ENCODE measurements at places on chromosomes 7 and 10.

DNA sequence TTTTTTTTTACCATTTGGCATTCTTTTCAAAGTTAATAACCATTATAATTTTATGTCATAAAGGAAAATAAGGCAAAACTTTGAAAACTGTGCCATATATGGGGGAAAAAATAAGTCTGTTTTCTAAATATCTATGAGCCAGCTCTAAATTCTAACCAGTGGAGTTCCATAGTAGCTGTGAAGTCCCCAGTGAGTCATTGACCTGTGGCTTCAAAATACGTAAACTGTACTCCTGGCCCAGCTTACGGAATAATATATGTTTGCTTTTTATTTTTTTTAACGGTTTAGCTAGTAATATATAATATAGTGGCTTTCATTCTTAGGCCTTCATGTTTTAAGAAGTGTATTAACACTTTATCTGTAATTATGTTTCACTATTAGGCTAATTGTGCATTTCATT, 20.5 kb downstream of the ZRANB1 start:
- DNase-seq, result no peak

GRCh38 chr10:3248526-3249306, 76.1 kb upstream of the PITRM1 start:
- DNase-seq, result no peak

- DNase-seq, result no peak
Observed at GRCh38 chr7:40192036-40192435, 57.2 kb downstream of the SUGCT start.

DNA sequence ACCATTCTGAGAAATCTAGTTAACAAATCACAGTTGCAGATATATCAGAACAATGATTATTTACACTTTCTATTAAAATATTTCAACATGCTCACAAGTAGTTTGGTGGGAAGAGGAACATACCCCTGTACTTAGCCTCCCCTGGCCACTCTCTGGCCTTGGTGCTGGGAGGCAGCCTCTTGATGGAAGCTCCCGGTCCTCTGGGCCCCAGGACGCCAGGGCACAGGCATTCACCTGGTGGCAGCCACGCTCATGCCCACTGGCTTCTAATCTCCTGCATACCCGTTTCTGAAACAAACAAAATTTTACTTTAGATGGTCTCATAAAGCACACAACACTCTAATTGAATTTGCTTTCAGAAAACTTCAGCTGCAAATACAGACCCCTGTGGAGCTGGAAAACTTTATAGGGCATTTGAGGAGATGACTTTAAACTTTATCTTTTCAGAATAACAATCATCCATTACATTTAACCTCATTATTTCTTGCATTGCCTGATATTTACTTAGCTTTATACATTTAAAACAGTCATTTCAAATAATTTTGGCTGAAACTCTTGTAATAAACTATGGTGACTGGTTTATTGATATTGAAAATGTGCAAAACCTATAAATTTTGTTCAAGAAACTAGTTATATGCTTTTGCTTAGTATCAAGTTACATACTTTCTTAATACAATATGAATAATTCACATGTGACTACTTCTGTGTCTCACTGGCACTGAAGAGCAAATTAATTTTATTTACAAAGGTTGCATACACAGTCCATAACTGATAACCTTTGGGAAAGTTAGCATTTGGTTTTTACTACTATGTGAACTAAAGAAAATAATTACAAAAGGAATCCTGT, 30.8 kb downstream of the C10orf143 start:
- DNase-seq, result no peak

- no peak for DNase-seq
Observed at GRCh38 chr10:12194752-12195271, 879 bp downstream of the NUDT5 start.

DNA sequence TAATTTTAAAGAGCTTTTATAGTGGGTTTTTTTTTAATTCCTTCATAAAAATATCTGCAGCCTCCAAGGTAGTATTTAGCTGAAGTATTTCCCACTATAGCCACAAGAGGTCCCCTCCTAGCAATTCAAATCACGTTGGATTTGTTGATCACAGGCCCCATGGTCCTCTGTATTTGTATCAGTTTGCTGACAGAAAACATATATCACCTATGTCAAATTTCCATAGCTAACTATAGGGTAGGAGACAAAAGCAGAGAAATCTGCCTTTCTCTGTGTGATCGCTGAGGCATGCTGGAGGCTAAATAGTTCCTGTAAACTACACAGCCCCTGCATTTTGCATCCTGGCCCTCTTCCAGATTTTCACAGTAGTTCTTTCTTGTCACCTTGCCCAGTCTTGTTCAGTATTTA, 1.7 kb upstream of the CTNNA3 start:
- DNase-seq, result no peak

- no peak for DNase-seq
Observed at GRCh38 chr7:40003597-40003996, 53.5 kb downstream of the CDK13 start.

DNA sequence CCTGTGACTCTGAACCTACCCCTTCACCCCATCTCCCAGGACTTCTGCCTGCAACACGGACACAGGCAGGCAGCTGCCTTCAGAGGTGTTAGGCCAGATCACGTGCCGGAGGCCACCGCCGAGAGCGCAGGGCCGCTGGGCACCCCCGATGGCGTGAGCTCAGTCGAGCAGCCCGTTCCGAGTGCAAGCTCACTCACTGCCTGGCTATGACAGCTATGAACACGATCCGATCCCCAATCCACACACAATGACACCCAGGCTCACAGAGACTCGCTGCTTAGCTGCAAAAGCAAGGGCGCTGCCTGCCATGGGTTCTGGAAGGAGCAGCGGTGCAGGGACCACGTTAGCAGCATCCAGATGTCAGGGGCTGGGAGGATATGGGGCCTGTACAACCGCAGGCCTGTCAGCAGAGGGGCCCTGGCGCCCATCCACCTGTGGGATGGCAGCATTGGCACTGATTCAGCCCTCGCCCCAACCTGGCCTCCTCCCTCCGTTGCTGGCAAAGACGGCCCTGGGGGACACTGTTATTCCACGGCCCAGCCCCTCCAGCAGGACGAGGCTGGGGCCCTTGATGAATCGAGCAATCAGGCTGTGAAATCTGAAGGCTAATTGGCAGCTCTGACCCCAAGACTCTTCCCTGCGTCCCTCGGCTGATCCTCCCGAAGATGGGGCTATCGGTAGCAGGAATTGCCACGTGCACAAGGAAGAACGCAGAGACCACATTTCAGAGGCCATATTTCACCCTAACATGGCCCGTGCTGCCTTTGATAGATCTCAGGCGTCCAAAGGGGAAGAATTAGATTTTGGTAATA, 230.1 kb downstream of the ELFN1 start:
- DNase-seq, result no peak

DNA sequence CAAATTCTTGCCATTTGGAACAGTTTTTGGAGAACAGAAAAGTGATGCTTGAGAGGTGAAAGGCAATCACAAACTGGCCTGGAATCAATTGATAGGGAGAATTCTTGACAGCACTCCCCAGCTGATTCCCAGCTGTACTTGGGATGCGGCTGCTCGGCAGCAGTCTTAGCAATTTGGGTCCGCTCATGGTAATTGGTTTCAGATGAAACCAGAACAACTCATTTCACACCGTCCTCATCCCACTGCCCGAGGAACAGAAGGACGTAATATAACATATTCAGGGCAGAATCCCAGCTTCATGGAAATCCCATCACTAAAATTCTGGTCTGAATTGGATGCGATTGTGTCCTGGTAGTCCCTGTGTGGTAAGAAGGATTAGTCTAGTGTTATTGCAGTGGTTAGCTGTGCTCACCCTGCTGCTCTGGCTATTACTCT, 223.3 kb upstream of the FERD3L start:
- DNase-seq, result no peak

DNA sequence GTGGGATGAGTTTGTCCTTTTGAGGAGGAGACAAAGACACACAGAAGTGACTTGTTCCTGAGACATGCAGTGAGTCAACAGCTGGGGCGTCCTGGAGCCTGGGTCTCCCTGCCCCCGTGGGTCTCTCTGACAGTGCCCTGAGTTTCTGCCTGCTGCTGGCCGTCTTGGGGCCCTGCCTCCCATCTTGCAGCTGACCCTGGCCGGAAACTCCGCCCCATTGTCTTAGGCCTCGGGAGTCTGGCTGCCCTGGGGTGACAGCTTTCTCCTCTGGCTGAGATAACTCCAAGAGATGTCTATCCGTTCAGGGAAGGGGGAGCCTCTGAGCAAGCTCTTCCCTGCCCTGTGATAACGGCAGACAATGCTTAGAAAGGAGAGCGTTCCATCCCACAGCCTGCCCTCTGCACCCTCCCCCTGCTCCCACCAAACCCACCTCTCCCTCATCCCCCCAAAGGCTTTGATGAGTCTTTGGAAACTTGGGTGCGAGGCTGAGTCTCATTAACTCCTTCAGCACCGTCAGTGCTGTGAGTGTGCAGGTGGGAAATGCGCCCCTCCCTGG, 69.5 kb upstream of the PODXL start:
- no peak for DNase-seq

GRCh38 chr7:126040114-126041045, 1110.8 kb upstream of the POT1 start:
- no peak for DNase-seq

DNA sequence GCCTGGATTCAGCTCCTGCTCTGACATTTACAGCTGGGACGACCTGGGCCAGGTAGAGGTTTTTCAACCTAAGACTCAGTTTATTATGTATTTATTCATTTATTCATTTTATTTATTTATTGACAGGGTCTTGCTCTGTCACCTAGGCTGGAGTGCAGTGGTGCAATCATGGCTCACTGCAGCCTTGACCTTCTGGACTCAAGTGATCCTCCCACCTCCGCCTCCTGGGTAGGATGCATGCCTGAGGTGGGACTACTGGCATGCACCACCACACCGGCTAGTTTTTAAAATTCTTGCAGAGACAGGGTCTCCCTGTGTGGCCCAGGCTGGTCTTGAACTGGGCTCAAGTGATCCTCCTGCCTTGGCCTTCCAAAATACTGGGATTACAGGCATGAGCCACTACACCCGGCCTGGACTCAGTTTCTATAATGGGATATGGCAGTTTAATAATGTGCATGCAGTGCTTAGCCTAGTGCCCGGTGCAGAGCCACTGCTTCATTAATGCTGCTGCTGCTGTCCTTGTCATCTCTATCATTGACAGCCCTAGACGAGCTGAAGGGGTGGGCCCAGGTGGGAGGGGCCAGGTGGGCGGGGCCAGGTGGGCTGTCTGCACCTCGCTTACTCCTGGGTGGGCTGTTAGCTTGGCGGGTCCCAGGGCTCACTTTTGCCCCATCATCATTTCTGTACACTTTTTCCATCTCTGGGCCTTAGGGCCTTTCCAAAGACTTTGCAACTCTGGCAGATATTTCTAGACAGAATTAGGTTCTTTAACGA, 92.6 kb downstream of the LHPP start:
- DNase-seq, result no peak

DNA sequence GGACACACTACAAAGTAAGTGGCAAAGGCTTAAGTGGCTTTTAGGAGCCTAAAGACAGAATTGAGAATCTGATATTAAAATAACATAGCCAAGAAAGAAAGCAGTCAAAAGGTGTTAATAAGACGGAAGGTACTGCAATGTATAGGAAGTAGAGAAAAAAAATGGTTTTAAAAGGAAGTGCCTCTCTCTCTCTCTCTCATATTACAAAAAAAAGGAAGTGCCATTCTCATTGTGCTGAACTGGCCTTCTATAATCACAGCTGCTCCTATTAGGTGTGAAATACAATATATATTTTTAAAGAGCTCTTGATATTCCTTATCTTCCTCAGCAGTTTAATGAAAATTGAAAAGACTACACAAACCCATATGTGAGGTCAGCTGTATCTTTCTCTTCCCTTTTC, 199.4 kb upstream of the NPVF start:
- no peak for DNase-seq

GRCh38 chr10:101797403-101798059, 14.3 kb upstream of the NPM3 start:
- no peak for DNase-seq

DNA sequence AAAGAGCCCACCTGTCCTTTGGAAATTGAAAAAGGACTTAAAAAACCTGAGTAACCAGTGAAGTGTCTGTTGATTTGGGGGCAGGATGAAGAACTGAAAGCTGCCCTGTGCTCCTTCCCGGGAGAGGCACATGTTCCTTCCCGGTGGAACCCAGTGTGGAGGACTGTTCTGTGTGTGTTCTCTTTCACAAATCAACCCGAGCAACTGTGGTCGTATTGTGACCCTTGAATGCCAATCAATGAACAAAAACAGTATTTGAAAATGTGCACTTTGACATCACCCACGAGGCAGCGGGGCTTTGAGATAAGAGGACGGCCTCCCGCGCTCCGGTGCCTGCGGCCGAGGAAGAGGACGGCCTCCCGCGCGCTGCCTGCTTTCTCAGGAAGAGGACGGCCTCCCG, 139.0 kb downstream of the VIPR2 start:
- no peak for DNase-seq

- no peak for DNase-seq
Observed at GRCh38 chr7:10604128-10604527, 369.5 kb upstream of the PHF14 start.

Data from NCI-H526 (cell line).